ENCODE measurements at places on chromosomes 16 and 17.

DNA sequence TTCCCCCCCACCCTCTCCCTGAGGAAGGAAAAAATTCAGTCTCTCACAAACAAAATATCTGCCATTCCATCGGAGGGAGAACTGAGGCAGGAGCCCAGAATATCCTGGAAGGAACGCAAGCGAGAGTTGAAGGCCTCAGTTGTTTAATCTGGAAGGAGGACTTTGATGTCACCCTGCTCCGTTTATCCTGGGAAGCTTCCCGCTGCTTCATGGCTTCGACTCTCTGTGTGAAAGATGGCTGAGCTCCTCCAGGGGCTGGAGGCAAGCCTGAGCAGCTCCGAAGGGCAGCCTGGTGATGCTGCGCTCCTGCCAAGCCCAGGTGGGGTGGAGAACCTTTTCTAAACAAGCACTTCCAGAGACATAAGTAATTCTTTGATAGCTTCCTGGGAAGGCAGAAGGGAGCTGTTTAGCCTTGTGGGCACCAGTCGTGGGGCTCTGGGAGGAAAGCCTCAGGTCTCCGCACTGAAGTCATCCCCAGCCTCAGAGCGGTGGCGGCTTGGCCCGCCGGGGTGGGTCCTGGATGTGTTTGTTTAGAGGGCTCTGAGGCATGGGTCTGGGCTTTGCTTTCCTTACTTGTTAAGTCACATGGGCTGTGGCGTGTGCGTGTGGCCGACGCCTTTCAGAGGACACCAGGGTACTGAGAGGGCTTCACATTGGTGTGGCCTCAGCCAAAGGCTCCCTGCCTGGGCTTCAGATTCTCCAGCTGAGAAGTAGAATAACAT, 7.9 kb downstream of the NKD1 start:
- DNase-seq = no peak

DNA sequence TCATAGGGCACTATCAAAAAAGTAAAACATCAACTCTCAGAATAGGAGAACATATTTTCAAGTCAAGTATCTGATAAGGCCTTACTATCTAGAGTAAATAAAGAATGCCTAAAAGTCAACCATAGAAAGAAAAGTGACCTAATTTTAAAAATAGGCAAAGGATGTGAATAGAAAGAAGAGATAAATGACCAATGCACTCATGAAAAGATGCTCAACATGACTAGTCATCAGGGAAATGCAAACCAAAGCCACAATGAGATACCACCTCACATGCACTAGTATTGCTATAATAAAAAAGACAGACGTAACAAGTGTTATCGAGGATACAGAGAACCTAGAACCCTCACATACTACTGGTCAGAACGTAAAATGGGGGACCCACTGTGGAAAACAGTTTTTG, 90.8 kb downstream of the DYNLRB2 start:
- DNase-seq = no peak

DNA sequence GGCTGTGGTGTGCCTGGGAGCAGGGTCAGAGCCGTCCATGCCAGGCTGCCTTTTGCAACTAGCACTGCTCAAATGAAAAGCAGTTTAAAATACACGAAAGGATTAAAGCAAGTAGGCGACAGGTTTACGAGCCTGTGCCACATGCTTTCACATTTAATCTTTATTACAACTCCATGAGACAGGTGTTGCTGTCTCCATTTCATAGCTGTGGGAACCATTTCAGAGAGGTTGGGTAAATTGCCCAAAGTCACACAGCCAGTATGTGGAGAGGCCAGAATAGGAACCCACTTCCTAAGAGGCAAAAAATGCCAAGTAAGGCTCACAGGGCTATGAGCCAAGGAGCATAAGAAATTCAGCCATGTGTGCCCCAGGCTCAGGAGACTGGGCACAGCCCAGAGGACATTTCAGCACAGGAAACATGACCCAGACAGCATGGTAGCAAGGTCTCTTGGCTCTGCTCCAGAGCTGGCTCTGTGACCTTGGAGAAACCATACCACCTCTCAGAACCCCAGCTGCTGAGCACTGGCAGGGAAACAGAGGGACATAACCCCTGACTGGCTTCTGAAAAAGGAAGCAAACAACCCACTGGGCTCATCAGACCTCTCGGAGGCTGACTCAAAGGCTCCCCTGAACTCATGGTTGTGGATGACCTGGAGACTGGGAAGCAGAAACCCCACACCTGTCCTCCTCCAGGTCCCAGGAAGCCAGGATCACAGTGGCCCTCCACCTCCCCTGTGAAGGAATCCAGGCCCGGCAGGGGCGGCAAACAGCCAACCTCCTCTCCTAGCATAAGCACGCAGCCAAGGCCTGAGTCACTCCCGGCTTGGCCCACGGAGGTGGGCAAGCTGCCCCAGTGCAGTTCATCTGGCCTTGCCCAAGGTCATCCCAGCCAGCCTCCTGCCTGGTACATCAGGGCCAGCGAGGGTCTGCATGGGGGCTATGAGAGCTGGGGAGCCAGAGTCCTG, 40.3 kb upstream of the MRPS23 start:
- no peak for DNase-seq

DNA sequence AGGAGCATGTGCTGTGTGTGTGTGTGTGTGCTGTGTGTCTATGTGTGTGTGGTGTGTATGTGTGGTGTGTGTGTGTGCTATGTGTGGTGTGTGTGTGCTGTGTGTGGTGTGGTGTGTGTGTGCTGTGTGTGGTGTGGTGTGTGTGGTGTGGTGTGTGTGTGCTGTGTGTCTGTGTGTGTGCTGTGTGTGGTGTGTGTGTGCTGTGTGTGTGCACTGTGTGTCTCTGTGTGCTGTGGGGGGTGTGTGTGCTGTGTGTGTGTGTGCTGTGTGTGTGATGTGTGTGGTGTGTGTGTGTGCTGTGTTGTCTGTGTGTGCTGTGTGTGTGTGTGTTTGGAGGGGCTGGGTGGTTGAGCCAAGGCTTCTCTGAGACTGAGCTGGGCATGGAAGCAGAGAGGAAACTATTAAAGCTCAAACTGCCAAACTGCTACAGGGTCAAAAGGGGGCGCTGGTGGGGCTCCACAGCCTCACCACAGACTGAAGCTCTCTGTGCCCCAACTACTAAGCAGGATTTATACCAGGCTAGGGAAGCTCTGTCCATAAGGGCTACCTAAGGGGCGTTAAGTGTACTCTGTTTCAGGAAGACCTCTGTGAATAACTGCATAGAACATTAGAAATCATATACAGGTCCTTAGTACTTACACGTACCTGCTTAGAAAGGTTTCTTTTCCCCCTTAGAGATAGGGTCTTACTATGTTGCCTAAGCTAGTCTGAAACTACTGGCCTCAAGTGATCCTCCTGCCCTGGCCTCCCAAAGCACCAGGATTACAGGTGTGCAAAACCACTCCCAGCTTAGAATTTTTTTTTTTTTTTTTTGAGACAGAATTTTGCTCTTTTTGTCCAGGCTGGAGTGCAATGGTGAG, 27.8 kb upstream of the GHDC start:
- no peak for DNase-seq

- peak; percentile 7 for DNase-seq
These were observed 17.4 kb downstream of the COL1A1 start for GRCh38 chr17:50184064-50184463.

- DNase-seq = no peak
These were observed 17.5 kb upstream of the MLKL start for GRCh38 chr16:74718140-74718539.

- no peak for DNase-seq
These were observed 13.1 kb downstream of the SKA2 start for GRCh38 chr17:59141860-59142259.

DNA sequence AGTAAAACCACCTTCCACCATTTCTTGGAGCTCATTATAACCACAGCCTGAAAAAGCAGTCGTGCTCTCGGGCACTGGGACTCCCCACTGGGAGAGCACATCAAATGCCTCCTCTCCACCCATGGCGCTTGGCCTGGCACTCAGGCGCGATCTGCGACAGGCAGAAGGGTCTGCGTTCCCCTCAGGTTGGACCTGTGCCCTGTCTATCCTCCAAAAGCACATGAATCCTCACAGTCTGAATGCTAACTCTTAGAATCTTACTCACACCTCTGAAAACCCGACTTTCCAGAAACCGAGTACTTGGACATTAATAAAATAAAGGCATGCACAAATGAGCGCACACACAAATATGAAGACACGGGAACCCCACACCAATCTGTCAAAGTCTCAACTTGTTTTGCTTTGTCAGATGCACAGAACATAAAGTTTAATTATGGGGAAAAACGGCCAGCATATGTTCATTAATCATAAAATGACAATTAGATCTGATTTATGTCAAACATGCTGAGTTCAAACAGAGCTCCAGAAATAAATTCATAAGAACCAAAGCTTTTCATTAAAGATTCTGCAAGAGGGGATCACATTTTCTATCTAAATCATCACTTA, 20.5 kb upstream of the FAAP100 start:
- DNase-seq = no peak

- DNase-seq = no peak
These were observed 27.1 kb downstream of the PMP22 start for GRCh38 chr17:15238057-15238456.

- DNase-seq = no peak
These were observed 5.0 kb upstream of the BCL6B start for GRCh38 chr17:7017827-7018200.

GRCh38 chr17:16478649-16479048, 13.3 kb downstream of the LRRC75A start:
- DNase-seq = no peak

DNA sequence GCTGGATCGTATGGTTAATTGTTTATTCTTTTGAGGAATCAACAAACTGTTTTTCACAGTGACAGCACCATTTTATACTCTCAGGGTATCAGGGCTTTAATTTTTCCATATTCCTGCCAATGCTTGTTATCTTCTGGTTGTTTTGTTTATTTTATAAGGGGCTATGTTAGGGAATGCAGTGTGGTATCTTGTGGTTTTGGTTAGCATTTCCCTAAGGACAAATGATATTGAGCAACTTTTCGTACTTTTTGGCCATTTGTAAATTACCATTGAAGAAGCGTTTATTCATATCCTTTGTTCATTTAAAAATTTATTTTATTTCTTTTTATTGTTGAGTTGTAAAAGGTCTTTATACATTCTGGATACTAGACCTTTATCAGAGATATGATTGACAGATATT, 322.0 kb upstream of the SALL1 start:
- no peak for DNase-seq

- peak; percentile 53 for DNase-seq
These were observed 5.0 kb downstream of the NFE2L1 start for GRCh38 chr17:48052956-48053757.

DNA sequence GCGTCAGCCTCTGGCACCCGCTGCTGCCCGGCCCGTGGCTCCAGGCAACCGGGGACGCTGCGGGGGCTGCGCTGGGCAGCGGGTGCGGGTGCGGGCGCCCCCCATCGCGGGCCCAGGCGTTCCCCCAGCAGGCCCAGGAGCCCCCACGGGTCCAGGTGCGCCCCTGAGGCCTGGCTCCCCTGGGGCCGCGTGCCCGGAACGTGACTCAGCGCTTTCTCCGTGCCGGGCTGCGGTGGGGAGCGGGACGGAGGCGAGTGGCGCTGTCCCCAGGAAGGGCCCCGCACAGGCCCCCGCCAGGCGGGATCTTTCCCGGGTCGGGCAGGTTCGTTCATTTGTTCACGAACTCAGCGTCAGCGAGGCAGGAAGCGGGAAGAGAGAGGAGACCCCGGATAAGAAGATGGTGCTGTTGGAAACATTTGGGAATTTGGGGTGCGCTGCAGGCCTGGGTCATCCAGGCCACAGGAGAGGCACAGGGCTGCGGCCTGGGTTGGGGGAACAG, 18.4 kb upstream of the EXOC7 start:
- no peak for DNase-seq

GRCh38 chr17:4097165-4097960, 45.5 kb downstream of the ZZEF1 start:
- no peak for DNase-seq

- DNase-seq = no peak
These were observed 18.0 kb upstream of the GAS7 start for GRCh38 chr17:10216213-10216938.

GRCh38 chr17:9236286-9237052, 215.2 kb downstream of the NTN1 start:
- no peak for DNase-seq

DNA sequence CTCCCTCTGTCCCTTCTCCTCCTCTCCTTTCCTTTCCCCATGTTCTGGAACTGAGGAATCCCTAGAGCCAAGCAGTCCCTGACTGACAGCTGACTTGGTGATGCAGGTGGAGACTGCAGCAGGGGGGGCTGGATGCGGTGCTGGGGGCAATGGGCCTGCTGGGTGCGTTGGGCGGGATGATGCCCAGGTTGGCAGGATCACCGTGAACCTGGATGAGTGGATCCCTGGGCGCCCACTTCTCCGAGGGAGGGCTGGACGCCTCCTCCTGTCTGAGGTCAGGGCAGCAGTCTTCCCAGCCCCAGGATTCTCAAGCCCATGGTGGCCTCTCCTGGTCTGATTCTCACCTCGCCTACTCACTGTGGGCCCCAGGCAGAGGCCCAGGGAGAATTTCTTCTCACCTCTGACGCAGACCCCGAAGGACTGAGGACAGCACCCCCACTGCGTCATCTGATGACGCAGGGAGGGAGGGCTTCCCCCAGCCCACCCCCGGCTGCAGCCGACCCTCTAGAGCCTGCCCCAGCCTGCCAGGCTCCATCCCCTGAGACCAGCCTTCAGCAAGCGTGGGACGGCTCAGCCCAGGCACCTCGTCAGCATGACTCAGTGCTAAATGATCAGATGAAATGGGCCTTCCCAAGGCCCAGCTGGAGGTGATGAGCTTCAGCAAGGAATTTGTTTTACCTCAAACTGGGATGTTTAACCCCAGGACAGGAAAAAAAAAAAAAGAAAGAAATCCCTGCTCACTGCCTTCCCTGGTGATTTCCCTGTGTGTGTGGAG, 188.0 kb upstream of the TNRC6C start:
- DNase-seq = no peak

- no peak for DNase-seq
These were observed 49.3 kb downstream of the AKAP10 start for GRCh38 chr17:19928299-19928698.

DNA sequence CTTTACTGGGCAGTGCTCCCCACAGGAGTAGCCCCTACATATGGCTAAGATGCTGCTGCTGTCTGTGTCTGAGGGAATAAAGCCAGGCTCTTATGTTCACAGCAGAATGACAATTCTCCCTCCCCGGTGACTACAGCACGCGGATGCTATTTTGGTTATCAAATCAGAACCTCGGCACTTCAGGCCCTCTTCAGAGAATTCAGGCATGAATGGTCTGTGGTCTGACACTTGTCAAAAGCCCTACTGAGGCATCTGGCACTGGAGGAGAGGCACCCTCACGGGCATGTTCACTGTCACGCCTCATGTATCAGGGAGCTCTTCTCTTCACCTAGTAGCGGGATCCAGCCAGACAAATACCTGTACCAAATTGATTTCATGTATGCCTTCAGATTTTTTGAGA, 30.4 kb downstream of the KIAA0513 start:
- no peak for DNase-seq

GRCh38 chr16:84513123-84513522, 8.7 kb upstream of the MEAK7 start:
- no peak for DNase-seq

GRCh38 chr17:41167561-41167960, 460 bp downstream of the KRTAP4-3 start:
- no peak for DNase-seq

GRCh38 chr16:78882751-78883150, 717.8 kb downstream of the MAF start:
- no peak for DNase-seq
